ENCODE measurements at places on chromosomes 5 and 9.

DNA sequence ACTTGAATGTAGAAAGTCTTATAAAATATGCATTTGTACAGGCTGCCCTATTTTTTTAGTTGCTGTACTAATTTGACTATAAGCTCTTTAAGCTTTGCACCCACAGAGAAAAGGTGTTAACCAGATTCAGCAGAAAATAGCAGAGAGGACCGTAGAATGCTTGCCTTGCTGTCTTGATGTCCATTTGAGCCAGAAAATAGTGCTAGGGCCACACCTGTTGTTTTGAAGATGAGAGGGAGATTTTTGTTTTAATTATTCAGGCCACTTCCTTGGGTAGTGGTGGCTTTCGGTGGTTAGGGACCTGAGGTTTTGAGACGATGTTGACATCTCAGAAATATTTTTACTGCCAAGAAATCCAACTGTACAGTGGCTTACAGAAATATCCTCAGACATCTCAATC lies 196.0 kb downstream of the SPATA31D1 start:
- DNase-seq, result no peak

- DNase-seq, result no peak
These were observed 2.9 kb upstream of the NPDC1 start for GRCh38 chr9:137048655-137049543.

DNA sequence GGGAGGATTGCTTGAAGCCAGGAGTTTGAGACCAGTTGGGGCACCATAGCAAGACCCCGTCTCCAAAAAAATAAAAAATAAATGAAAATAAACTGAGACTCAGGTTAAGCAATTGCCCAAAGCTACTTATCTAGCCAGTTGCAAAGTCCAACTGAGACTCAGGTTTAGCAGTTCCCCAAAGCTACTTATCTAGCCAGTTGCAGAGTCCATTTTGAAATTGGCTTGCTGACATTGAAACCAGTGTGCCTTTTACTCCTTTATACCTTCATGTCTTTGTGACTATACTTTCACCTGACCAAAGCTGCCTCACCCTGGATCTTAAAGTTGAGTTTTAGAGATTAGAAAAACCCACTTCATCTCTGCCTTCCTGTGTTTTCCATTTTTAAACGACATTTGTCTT lies 66.5 kb downstream of the GALNT10 start:
- no peak for DNase-seq

DNA sequence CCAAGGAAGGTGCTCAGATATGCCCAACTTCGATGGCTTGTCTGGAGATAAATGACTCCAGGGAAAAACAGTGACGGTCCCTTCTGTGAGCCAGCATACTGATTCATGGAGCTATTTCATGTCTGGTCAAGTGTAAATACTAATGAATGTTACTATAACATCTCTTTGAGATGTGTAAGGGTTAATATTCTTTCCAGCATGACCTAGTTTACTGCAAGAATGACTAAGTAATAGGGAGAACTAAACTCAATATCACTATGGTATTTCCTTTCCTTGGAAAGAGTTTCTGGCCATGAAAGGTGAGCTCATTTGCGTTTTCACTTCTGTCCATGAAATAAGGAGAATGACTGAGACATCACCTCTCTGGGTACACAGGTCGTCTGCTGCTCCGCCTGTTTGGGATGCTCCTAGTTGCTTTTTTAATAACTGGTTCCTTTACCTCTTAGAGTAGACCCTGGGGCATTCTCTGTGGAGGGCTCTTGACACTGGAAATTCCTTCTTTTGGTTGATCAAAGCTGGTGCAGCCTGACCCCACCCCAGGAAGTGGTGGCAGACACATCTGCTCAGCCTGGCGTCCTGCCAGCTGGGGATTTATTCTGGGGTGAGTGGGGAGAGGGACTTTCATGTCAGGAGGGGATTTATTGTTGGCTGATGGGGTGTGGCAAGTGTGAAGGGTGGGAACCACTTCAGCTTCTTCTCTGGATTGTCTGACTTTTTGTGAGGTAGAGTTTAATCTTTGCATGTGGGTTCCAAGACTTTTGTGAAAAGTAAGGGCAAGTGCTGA lies 250.0 kb upstream of the MPDZ start:
- DNase-seq, result no peak

GRCh38 chr5:112289465-112289864 lies 129.6 kb downstream of the EPB41L4A start:
- no peak for DNase-seq

GRCh38 chr5:150026682-150027172 lies 26.2 kb downstream of the HMGXB3 start:
- DNase-seq, result no peak

DNA sequence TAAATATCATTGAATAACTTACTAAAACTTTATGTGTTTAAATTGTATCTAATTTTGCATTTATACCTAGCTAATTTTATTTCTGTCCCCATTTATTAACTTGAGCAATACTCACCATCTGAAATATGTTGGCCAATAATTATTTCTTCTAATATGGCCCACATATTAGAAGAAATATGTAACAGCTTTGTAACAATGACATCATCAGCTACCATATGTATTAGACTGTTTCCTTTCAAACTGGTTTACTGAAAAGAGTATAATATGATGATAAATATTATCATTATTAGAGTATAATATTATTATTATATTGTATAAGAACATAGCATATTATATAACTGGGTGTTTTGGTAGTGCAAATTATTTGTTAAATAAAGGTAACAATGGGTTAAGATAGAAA lies 220.5 kb downstream of the FBXL7 start:
- DNase-seq, result no peak

Data from HFF-Myc (cell line).